Stimulated activated CD8-positive, alpha-beta memory T cell treated with anti-CD3 and anti-CD28 coated beads, Interleukin-7, amount 100 ng/mL, for 1 hour (primary cell): ENCODE measurements at places on chromosomes 1 and 21.

DNA sequence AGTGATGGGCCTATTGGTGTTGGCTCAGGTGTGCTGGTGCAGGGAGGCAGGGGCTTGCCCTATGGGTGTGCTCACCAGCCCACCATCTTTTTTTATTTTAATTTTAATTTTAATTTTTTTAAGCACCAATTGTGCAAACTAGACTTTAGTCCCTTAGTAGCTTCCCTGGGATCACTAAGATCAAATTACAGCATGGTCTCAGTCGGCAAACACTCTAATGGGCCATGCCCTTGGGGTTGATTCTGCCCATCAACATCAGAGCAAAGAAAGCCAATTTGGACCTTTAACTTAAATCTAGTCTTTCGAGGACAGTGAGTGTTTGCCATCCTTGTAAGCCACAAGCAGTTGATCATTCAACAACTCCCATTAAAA is 64.7 kb upstream of the KCNE2 start:
- no peak for DNase-seq

DNA sequence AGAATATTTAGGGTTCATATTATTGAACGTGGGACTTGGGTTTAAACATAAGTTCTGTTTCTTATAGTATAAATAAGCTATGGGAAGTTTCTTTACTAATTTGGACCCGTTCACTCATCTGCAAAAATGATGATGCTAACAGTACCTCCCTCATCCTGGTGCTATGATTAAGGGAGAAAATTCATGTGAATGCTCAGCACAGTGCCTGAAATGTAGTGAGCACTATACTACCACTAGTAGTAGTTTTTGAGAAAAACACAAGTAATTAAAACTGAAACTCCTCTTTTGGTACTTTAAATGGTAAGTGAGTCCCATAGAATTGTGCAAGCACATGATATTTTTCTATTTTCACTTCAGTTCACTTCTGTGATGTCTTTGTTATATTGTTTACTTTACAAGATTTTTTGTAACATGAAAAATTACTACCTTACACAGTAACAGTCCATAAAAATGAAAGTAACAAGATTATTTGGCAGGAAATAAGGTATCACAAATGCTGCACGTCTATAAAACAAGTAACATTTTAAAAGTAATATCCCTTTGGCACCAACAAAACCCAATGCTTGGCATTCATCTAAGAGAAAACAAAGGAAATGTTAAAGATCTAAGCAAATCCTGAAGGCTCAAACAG is 11.3 kb upstream of the PTPRC start:
- DNase-seq, result no peak

- no peak for DNase-seq
These were observed 270.4 kb downstream of the PTPRU start for GRCh38 chr1:29506678-29507225.

DNA sequence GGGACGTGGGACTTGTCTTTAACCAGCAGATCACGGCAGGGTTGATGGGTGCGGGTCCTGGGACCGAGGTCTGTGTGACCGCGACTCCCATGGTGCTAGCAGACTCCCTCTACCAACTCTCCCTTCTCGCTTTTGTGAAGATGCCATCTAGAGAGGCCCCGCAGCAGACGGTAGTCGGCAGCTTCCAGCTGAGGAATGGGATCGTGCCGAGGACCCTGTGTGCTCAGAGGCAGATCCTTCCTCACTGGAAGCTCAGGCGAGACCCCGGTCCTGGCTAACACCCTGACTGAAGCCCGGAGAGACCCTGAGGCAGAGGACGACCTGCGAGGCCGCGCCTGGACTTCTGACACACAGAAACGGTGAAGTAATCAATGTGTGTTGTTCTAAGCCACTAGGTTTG is 12.5 kb upstream of the SPATC1L start:
- no peak for DNase-seq
